ENCODE measurements at places on chromosomes 2 and 18.

DNA sequence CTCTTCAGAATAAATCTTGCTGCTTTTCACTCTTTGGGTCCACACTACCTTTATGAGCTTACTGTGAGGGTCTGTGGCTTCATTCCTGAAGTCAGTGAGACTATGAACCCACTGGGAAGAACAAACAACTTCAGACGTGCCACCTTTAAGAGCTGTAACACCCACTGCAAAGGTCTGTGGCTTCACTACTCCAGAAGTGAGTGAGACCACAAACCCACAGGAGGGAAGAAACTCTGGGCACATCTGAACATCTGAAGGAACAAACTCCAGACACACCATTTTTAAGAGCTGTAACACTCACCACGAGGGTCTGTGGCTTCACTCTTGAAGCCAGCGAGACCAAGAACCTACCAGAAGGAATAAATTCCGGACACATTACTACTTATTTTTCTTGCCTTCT, 964.1 kb upstream of the NXPH2 start:
- no peak for DNase-seq

- no peak for DNase-seq
These were observed 160.2 kb downstream of the GBX2 start for GRCh38 chr2:236008006-236008405.

- no peak for DNase-seq
These were observed 658.4 kb downstream of the NYAP2 start for GRCh38 chr2:226057914-226058313.

- no peak for DNase-seq
These were observed 258.9 kb downstream of the CYRIA start for GRCh38 chr2:16406496-16407289.

- DNase-seq = no peak
These were observed 26.7 kb upstream of the FAM237A start for GRCh38 chr2:206615417-206616089.

GRCh38 chr18:30967701-30968100, 74.8 kb downstream of the DSC3 start:
- DNase-seq = no peak

- DNase-seq = no peak
These were observed 81.2 kb downstream of the SMAD7 start for GRCh38 chr18:48869591-48869990.

DNA sequence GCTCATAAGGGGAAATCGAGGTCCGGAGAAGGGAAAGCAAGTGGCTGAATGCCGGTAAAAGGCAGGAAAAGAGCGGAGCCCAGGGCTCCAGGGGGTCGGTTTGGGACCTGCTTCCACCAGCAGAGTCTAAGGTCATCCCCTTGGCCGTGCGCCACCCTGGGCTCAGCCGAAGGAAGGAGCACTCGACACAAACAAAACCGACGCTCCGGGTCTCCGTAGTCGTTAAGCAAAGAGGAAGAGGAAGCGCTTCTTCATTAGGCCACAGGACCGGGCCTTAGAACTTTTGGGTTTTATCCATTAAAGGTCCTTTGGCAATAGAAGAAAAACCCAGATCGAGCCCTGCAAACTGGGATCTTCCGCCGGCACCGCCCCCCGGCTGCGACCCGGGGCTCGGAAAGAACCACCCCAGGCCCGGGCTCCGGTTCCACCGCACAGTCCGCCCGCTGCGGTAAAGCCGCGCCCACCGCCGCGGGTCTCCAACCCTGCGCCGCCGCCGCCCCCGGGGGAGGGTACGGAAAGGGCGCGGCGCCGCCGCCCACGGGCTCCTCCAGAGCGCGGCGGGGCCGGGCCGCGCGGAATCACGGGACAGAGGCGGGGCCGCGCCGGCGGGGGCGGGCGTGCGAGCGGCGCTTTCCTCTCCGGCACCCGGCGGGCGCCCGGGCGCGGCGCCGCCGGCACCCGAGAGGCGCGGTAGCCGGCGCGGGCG, at the start of gene TTL:
TTL (plus strand) TSS at position 629 of the 706 bp plus-strand sequence. CDS start 189 bp downstream, outside the sequence.
- peak; percentile 40 for DNase-seq

- DNase-seq = no peak
These were observed 15.3 kb downstream of the FHL2 start for GRCh38 chr2:105383432-105384166.

DNA sequence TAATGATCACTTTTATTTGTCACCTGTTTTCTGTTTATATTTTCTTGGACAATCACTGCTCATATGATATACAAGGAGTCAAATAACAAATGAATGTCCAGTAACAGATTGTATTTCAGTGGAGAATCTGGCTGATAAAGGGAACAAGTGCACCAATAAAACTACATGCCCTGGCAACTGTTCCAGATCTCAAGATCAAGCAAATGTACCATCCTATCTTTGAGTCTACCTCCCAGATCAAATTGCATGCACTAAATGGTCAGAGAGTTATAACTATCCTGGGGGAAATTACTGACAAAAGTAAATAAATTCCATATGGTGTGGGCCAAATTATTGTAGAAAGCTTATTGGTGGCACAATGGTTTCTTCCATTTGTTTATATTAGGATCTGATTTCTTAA, 452.8 kb downstream of the MBD2 start:
- DNase-seq = no peak

DNA sequence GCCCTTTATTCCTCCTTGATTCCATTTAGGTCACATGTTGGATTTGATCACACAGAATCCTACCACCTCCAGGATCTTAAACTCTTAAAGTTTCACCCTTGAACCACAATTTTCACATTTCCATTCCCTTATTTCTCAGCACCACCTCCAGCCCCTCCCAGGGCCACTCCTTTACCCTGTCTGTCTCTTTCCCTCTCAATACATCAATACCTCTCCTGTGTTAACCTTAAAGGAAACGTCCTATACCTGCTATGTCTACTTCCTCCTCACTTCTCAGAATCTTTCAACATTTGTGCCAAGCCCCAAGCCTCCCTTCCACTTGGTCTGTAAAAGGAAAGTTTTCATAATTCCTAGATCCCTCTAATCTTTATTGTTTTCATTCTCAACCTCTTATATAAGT, 158.8 kb downstream of the BAZ2B start:
- DNase-seq = no peak

DNA sequence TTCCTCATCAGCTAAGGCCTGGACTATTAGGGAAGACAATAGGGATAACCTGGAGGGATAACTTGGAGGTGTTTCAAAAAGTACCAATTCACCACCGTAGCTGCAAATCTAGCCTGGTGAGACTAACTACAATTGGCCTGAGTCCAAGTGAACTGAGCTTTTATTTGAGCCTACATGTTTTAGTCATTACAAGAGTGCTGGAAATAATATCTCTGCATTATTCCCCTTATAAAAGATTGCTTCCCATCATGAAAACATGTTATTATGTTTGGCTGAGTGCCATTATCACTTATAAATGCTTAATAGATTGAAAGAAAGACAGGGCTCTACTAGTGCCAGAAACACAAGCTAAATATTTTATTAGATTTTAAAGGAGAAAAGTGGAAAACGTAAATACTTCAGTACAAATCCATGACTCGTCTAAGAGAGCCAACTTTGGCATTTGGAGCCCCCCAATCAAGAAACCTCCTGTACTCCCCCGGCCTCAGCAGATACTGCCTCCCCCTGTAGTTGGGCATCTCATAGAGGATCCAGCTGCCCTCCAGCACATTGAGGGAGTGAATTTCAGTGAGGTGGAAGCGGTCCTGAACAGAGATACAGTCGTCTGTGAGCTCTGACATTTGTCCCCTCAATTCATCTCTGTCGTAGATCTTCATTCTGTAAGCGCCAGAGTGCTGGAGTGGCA, 3.6 kb downstream of the CRYGB start:
- no peak for DNase-seq

- DNase-seq = no peak
These were observed 11.2 kb downstream of the DBI start for GRCh38 chr2:119377993-119378345.

DNA sequence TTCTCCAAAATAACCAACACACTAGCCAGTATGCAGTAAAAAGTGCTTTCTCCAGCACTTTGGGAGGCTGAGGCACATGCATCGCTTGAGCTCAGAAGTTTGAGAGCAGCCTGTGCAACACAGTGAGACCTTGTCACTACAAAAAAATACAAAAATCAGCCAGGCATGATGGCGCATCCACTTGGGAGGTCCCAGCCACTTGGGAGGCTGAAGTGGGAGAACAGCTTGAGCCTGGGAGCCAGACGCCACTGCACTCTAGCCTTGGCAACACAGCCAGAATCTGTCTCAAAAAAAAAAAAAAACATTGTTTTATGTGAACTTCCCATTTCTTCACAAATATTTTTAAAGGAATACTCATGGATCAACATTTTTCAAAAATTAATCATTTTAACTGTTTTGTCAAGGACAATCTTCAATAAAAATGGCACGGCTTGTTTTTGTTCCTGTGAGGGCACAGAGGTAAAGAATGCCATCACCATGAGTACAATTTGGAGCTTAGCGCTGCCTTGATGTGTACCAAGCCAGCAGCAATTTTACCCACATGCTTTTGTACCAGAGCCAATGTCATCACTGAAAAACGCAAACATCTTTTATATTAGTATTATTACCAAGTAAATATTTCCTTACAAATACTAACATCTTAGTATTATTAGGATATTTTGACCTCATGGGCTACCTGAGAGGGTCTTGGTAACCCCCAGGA, 26.7 kb downstream of the RAB1A start:
- DNase-seq = no peak

GRCh38 chr2:29053670-29054400, 20.5 kb downstream of the PCARE start:
- DNase-seq = no peak

GRCh38 chr2:27992787-27993401, 102.4 kb downstream of the BABAM2 start:
- no peak for DNase-seq

- no peak for DNase-seq
These were observed 187.5 kb downstream of the LTBP1 start for GRCh38 chr2:33134086-33134771.

DNA sequence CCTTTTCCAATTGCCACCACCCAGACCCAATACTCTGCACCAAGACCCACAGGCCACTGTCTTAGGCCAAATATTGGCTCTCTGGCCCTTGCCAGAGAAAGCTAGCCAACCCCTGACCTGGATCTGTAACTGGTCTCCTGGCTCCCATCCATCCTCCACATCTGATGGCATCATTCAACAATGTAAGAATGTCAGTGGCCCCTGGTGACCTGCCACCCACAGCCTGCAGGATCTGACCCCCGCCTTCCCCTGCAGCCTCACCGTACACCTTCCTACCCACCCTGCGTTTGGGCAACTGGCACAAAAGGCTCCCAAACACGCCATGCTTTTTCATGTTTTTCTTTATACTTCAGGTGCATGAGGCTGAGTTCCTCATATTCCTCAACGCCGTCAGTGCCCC, 60.0 kb upstream of the ASAP2 start:
- DNase-seq = no peak

DNA sequence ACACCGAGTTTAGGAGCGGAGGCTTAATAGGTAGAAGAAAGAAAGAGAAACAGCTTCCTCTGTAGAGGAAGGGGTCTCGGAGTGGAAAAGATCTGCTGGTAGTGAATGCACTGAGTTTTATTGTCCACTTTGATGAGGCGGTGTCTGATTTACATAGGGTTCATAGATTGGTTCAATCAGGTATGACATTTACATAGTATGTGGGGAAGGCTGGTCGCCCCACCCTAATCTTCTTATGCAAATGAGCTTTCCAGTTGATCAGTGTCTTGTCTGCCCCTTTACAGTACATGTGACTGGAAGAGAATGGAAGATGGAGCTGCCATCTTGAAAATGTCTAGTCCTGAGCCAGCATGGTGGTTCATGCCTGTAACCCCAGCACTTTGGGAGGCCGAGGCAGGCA, 19.9 kb upstream of the CNOT11 start:
- no peak for DNase-seq

DNA sequence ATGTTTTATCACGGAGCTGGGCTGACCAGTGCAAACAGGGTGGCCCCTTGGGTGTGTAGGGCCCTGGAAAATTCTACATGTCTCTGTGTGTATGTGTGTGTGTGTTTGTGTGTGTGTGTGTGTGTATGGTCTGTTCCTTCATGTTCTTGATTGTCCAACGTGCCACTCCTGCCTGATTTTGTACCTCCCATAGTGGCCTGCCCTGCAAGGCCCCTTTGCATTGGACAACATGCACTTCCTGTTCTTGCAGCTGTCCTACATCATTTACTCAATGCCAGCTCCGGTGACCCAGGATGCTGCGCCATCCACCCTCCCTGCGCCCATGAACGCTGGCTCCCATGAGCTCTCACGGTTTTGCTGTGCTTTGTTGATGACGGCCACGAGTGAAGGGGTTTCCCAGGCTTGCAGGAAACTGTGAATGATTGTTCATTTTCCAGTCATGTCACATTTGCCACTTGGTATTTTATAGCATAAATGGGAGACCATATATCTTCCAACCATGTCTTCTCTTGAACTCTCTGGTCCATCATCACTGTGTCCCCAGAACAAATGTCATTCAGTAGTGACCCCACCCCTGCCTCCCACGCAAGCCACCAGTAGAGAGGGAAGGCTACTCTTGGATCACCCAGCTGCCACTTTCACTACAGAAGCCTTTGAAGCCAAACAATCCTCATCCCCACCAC, 69.7 kb upstream of the NCK2 start:
- DNase-seq = no peak

DNA sequence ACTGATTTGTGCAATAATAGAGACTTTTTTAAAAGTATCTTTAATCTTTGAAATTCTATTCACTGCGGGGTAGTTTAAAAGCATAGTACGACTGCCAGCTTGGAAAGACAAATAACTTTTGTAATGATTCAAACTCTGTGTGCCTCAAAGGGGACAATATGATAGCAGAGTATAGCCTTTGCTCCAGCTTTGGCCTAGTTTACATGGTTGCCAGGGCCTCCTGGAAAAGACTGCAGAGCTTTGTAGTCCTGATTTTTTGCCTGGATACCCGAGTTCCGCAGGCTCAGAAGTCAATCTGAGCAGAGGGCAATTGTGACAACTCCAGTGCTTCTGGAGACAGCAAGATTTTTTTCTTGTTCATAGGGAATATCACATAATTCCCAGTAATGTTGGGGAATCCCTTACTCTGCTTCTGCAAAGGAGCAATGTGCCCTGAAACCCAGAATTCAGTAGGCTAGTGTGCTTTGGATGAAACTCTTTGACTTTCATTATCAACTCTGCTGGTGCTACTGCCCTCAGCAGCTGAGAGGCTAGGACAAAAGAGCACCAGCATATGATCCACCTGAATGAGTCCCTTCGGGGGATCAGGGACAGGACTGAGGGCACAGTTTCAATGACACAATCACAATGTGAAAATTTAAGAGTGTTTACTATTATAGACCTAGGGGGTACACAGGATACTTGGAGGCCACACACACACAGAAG, 768.1 kb downstream of the TMEM182 start:
- no peak for DNase-seq

DNA sequence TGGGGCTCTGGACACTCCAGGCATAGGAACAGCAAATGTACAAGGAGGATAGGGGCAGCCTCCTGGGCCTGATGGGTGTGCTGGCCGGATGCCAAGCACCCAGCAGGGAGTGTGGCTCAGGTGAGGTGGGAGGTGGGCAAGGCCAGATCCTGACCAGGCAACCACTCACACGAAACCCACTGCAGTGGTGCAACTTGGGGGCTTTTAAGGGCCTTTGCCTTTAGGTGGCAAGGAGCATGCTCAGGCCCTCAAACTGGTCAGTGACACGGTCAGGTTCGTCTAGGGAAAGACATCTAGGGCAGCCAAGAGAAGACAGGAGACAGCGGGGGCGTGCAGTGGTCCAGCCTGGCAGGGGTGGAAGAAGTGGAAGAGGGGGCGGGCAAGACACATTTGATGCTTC, 18.4 kb upstream of the TEX51 start:
- no peak for DNase-seq

Measured in omental fat pad (tissue), 4 donors.